ENCODE measurements at places on chromosomes 3 and 15.

DNA sequence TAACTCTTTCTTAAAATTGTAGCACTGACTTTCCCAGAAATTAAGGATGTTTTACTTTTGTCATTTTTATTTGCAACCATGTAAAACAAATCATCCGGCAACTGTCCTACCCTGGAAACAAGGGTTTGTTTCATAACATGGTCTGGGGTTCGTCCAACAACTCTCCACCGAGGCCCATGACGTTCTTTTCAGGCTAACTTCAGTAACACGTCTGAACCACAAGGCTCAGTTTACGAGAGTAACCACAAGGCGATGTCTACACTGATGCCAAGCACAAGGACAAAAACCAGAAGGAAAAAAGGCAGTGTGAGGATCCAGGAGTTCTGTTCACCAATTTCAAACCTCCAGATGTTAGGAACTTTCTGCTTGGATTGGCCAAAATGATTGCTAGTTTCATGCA is 546.1 kb downstream of the NTRK3 start:
- DNase-seq: no peak

DNA sequence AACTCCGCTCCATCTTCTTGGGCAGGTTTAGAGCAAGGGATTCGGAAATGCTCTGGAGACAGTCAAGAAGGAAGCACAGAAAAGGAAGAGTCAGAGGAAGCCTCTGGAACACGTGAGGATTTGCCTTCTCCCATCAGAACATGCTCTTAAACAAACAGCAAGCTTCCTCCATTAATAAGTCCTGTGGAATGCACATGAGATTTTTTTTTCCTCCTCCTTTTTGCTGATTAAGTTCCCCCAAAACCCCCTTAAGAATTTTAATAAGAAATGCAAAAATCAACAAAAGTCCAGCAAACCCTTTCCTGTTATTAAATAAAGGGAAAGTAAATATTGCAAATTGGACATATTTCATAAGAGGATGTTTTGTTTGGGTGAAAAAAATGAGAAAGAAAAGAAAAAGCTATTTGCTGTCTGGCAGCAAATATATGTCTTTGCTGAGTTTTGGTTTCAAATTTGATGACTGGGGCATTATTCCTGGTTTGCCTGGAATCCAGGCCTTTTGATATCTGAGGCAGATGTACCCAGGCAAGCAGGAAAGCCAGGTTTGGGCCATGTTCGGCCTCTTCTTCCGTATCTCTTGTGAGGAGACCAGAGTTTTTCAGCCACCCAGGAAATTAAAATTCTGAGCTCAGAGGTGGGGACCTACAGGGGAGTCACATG is 7.9 kb upstream of the TSEN2 start:
- no peak for DNase-seq

DNA sequence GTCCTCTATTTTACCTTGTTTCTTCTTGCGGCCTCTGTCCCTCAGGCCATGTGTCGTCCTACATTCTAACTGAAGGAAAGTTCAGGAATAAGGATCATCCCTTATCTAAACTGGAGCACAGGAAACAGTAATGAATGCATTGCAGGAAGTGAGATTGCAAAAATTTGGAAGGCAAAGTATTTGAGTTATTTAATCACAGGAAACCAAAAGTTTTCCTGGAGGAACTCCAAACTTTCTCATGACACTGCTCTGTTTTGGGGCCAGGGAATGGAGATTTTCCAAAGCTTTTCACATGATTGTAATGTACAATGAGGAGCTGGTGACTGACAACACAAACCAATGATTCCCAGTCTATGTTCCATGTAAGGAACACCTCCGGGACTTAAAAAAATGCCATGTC is 57.8 kb upstream of the PLSCR4 start:
- no peak for DNase-seq

GRCh38 chr3:49727924-49728361 is 4.2 kb upstream of the GMPPB start:
- no peak for DNase-seq

- no peak for DNase-seq
These were observed 1.8 kb downstream of the ACAP2 start for GRCh38 chr3:195441051-195441450.

- no peak for DNase-seq
These were observed 16.2 kb downstream of the CEP152 start for GRCh38 chr15:48794697-48795134.

GRCh38 chr3:31958701-31959152 is 22.3 kb downstream of the OSBPL10 start:
- DNase-seq: no peak

DNA sequence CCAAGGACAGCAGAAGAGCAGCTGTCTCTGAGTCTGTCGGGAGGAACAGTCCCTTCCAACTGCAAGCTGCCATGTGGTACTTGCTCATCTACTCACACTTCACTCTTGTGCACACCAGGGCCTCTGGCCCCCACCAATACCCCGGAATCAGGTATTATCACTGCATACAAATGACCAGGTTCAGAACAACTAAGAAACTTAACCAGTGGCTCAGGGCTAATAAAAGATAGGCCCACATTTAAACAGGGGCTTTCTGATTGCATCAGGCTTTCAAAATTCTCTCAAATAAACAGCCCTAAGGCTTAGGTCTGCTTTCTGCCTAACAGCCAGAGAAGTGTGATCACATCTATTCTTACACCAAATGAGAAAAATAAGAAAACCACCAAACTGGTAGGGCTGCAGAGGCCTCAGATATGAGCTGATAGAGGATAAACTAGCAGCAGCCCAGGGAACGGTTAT is 20.7 kb downstream of the CCDC12 start:
- no peak for DNase-seq

- DNase-seq: no peak
These were observed 43.2 kb upstream of the PPP4R2 start for GRCh38 chr3:72953325-72953956.

DNA sequence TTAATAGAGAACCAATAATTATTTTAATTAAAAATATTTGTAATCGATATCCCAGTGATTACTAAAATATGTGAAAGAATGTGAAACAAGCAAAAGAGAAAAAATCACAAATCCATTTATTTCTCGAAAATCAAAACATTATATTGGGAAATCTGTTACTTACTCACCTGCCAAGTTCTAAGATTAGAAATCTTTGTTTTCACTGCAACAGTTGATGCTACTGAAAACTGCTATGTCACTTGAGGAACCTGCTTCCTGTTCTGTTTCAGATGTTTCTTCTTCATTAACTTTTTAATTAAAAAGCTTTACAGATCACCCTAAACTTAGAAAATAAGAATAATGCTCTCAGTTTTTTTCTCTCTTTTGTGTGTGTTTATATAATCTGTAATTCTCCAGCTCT is 13.7 kb upstream of the DPH6 start:
- DNase-seq: no peak

DNA sequence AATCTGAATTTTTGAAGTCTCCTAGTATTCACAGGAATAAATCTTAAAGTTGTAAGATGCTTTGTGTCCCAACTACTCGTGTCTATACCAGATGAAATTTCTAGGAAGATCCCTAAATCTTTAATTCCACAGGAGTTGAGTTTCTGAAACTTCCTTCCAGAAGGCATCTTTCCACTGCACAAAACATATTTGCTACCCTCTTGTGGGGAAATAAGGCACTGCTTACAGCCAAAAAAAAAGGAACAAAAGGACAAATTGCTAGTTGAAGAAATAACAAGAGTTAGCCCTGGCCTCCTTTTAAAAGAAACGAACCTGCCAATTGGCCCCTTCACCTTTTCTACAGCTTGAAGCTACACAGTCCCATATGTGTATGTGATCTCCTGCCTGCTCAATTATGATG is 54.0 kb downstream of the TAFA4 start:
- no peak for DNase-seq

All from activated naive CD4-positive, alpha-beta T cell treated with anti-CD3 and anti-CD28 coated beads, Interleukin-2, amount 50 U/mL, for 72 hours (primary cell).